ENCODE measurements at places on chromosomes 4 and X. TPM values are rescaled to one million over a fixed set of nuclear protein-coding genes. Genes with fewer than 3 reads are reported as not detected.

COX7B2 gene
- total RNA-seq: not detected

GRCh38 chr4:149164282-149164681, 651.4 kb downstream of the IQCM start:
- DNase-seq: no peak

ARSJ gene
- 26.2 TPM for total RNA-seq

- no peak for DNase-seq
These were observed 597.7 kb downstream of the PCDH18 start for GRCh38 chr4:136934601-136935000.

- peak; percentile 13 for DNase-seq
These were observed 36.0 kb downstream of the P2RY8 start for GRCh38 chrX:1500701-1501624.

APELA gene
- total RNA-seq: not detected

GRCh38 chr4:137470806-137471205, 61.5 kb downstream of the PCDH18 start:
- DNase-seq: no peak

FRG2 gene
- not detected for total RNA-seq

ARHGEF38 gene
- total RNA-seq: under 0.01 TPM

PLAC1 gene
- not detected for total RNA-seq

Measured in dermis blood vessel endothelial cell (primary cell).